ENCODE measurements at places on chromosomes 1 and 21. TPM values are rescaled to one million over a fixed set of nuclear protein-coding genes. Genes with fewer than 3 reads are reported as not detected.

GRCh38 chr1:111184663-111185062 lies 15.8 kb downstream of the DENND2D start:
- no peak for DNase-seq

Gene FAM72D
- 4.4 TPM for polyA plus RNA-seq

GRCh38 chr1:3708791-3709190 lies 43.5 kb upstream of the CCDC27 start:
- DNase-seq, result no peak

DNA sequence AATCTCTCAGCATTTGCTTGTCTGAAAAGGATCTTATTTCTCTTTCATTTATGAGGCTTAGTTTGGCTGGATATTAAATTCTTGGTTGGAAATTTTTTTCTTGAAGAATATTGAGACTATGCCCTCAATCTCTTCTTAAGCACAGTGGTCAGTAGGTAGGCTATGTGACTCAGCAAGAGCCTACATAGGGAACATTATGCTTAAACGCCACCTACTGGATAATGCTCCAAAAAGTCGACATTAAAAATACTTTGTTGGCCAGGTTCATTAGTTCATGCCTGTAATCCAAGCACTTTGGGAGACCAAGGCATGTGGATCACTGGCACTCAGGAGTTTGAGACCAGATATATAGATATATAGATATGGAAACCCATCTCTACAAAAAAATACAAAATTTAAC lies 678.0 kb upstream of the USP24 start:
- peak; percentile 59 for DNase-seq

- no peak for DNase-seq
Measured at GRCh38 chr1:61131716-61132115, 49.4 kb downstream of the NFIA start.

GRCh38 chr1:56135864-56136147 lies 443.6 kb downstream of the PLPP3 start:
- DNase-seq, result no peak

DNA sequence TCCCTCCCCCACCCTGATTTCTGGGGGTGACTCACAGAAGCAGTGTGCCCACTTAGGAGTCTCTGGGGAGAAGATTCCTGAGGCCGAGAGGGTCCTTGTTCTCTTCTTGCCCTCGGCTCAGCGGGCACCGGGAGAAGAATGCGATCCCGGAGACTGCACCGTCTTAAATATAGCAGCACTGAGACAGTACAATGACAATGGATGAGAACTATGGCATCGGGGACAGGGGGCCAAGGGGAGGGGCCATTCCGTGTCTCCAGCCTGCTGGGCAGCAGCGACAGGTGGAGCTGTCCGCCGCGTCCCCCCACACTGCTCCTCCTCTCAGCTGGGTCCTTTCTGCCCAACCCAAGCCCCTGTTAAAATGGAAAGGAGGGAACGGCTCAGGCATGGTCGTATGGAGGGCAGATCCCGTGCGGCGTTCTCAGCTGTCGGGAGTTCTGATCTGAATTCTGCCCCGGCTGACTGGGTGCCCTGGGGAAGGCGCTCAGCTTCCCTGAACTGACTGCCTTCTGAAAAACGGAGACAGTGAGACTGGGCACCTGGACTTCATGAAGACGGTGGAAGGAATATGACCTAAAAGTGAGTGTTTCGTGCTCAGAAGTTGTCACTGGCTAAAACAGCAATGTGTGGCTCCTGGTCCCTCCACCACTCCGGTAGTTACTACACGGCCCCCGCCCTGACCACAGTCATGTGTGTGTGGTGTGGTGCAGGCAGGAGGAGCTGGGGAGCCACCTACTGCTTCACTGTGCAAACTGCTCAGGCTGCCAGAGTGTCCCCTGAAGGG lies at the start of gene MYOM3:
MYOM3 (minus strand) TSS at position 140 of the 784 bp plus-strand sequence. CDS start 3,499 bp downstream, outside the sequence.
- DNase-seq, result peak; percentile 62

DNA sequence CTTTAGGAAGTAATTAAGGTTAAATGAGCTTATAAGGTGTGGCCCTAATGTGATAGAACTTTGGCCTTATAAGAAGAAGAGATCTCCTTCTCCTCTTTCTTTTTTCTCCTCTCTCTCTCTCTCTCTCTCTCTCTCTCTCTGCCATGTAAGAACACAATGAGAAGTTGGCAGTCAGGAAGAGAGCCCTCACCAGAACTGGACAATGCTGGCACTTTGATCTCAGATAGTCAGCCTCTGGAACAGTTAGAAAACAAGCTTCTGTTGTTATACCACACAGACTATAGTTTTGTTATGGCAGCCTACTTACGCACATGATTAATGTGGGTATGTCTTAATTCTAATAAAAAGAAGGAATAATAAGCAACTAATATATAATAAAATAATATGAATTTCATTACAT lies 444.2 kb upstream of the LRRC7 start:
- DNase-seq, result no peak

GRCh38 chr21:42424914-42425541 lies 21.3 kb downstream of the UBASH3A start:
- no peak for DNase-seq

GRCh38 chr1:234091876-234092275 lies 187.4 kb downstream of the SLC35F3 start:
- no peak for DNase-seq

Gene RPAP2
- 10.0 TPM for polyA plus RNA-seq

- peak; percentile 10 for DNase-seq
Measured at GRCh38 chr1:3695326-3696217, 43.3 kb downstream of the TP73 start.

Gene HIVEP3
- 0.05 TPM for polyA plus RNA-seq

GRCh38 chr1:30879940-30880677 lies 28.4 kb downstream of the SDC3 start:
- DNase-seq, result no peak

DNA sequence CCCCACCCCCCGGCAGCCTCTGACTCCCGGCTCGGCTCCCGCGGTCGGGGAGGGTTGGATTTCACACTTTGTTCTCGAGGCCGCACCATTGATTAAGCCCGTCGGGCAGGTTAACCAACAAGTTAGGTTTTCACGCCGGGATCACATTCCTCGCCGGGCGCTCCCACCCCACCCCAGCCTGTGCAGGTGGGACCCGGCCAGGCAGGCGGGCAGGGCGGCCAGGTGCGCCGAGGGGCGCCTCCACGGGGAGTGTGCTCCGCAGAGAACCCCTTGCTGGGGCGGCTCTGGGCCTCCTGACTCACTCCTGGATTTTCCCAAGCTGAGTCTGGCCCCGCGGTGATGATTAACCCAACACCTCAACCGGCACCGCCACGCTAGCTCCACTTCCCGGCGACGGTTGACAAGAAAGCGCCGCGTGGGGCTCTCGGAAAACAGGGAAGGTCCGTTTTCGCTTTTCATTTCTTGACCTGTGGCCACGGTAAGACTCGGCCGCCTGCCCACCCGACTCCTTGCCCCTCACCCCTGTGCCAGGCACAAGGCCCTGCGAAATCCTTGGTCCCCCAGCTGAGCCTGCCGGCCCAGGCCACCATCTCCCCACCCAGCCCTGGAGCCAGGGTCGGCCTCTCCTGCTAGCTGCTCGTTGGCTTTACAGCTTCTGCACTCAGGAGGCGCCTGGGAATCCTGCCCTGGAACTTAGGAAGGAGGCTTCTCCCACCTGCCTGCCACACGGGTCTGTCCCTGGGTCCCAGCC lies 8.8 kb upstream of the TTLL10 start:
- DNase-seq, result peak; percentile 50

Gene RHBDL2
- 1.6 TPM for polyA plus RNA-seq

- DNase-seq, result no peak
Measured at GRCh38 chr1:9728451-9729295, 77.1 kb downstream of the PIK3CD start.

DNA sequence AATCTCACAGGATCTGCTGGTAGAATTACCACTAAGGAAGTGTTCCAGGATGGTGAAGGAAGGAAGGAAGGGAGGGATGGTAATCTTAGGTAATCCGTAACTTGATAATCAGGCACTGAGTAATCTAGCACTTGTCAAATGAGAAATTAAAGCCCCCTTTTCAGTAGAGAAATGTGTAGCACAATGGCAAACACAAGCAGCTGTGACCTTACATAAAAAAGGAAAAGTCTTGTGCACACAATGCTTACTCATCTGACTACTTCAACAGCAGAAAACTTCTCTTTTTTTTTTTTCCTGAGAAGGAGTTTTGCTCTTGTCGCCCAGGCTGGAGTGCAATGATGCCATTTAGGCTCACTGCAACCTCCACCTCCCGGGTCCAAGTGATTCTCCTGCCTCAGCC lies 6.1 kb downstream of the NUP210L start:
- DNase-seq, result no peak

Gene ELF3
- polyA plus RNA-seq, result 85.6 TPM

Gene ETV3L
- not detected for polyA plus RNA-seq

DNA sequence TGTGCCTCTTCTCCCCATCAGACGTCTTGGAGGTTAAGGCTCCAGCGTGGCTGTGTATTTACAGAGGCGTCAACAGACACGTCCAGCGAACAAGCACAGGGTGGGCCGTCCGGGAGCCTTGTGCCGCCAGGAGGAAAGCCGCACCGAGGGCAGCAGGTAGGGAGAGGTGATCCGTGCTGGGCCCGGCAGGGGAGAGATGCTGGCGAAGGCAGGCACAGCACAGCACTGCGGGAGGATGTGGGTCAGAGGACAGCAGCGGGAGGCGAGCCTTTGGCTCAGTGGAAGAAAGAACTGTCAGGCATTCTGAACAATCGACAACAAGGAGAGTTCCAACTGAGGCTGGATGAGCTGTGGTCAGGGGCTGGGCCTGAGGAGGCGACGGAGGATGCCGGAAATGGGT lies 144.1 kb upstream of the TNR start:
- no peak for DNase-seq

Gene TNFRSF4
- 0.21 TPM for polyA plus RNA-seq

Gene LHX4
- 0.03 TPM for polyA plus RNA-seq

Gene CAPN9
- 0.10 TPM for polyA plus RNA-seq

Gene OR2T29
- not detected for polyA plus RNA-seq

GRCh38 chr1:42379794-42380585 lies 602 bp upstream of the RIMKLA start:
- peak; percentile 15 for DNase-seq

Gene DESI2
- polyA plus RNA-seq, result 23.1 TPM
